Prostate gland (tissue), 2 donors: ENCODE measurements at places on chromosomes 7 and 10.

DNA sequence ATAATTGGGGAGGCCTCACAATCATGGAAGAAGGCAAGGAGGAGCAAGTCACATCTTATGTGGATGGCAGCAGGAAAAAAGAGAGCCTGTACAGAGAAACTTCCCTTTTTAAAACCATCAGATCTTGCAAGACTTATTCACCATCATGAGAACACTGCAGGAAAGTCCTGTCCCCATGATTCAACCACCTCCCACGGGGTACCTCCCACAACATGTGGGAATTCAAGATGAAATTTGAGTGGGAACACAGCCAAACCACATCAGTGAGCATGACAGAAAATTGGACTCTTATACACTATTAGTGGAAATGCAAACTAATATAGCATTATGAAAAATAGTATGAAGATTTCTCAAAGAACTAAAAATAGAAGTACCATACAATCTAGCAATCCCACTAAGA lies 271.2 kb downstream of the MAGI2 start:
- H3K4me3 ChIP-seq = no peak overlapping the region
- no peaks in the 10 kb centered on the region for H3K36me3 ChIP-seq
- H3K4me1 ChIP-seq = no peaks in the 10 kb centered on the region
- H3K27me3 ChIP-seq = no peaks in the 10 kb centered on the region
- no peak overlapping the region for H3K27ac ChIP-seq
- no peak for DNase-seq

- H3K4me3 ChIP-seq = no peak overlapping the region
- no peaks in the 10 kb centered on the region for H3K27me3 ChIP-seq
- H3K27ac ChIP-seq = no peak overlapping the region
- no peaks in the 10 kb centered on the region for H3K36me3 ChIP-seq
Observed at GRCh38 chr7:40303996-40304395, 169.2 kb downstream of the SUGCT start.

DNA sequence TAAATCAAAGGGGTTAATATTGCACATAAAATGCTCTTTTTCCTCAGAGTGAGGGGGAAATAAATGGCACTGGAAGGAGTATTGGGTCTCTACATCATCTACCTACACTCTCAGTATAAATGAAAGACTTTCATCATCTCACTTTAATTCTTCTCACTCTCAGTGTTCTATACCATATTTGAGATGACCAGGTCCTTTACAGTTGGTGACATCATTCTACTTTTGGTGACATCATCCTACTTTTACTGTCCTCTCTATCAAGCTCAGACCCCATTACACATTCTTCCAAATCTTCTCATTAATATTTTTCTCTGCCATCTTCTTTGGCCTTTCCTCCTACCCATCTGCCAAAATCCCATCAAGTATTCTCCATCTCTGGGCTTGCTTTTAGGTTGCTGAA lies 74.6 kb upstream of the TMEM106B start:
- H3K27ac ChIP-seq = no peak overlapping the region
- no peak overlapping the region for H3K4me3 ChIP-seq
- H3K36me3 ChIP-seq = no peaks in the 10 kb centered on the region
- no peak for DNase-seq
- no peaks in the 10 kb centered on the region for H3K4me1 ChIP-seq
- no peaks in the 10 kb centered on the region for H3K27me3 ChIP-seq

GRCh38 chr10:13961853-13962252 lies 368.9 kb downstream of the FRMD4A start:
- DNase-seq = no peak
- H3K4me1 ChIP-seq = no peaks in the 10 kb centered on the region
- no peaks in the 10 kb centered on the region for H3K27me3 ChIP-seq
- H3K36me3 ChIP-seq = no peaks in the 10 kb centered on the region

GRCh38 chr10:130817046-130817624 lies 494.4 kb downstream of the TCERG1L start:
- no peak overlapping the region for H3K4me3 ChIP-seq
- H3K36me3 ChIP-seq = no peaks in the 10 kb centered on the region
- H3K27ac ChIP-seq = no peak overlapping the region
- no peaks in the 10 kb centered on the region for H3K4me1 ChIP-seq

GRCh38 chr10:28431139-28431538 lies 101.8 kb upstream of the WAC start:
- no peaks in the 10 kb centered on the region for H3K27me3 ChIP-seq
- H3K4me3 ChIP-seq = no peak overlapping the region
- no peaks in the 10 kb centered on the region for H3K36me3 ChIP-seq
- H3K27ac ChIP-seq = no peak overlapping the region
- DNase-seq = no peak
- no peaks in the 10 kb centered on the region for H3K4me1 ChIP-seq

- no peak overlapping the region for H3K27ac ChIP-seq
- no peaks in the 10 kb centered on the region for H3K36me3 ChIP-seq
- H3K4me3 ChIP-seq = no peak overlapping the region
Observed at GRCh38 chr10:6929148-6929830, 349.2 kb upstream of the PRKCQ start.

- no peak overlapping the region for H3K4me3 ChIP-seq
- H3K27me3 ChIP-seq = no peaks in the 10 kb centered on the region
- no peaks in the 10 kb centered on the region for H3K4me1 ChIP-seq
- no peak for DNase-seq
Observed at GRCh38 chr7:6409944-6410693, 37.6 kb downstream of the DAGLB start.

GRCh38 chr10:110356628-110357245 lies 52.0 kb upstream of the SMNDC1 start:
- no peaks in the 10 kb centered on the region for H3K27me3 ChIP-seq
- DNase-seq = peak; percentile 10
- no peaks in the 10 kb centered on the region for H3K36me3 ChIP-seq
- H3K4me3 ChIP-seq = no peak overlapping the region
- H3K27ac ChIP-seq = no peak overlapping the region
- H3K4me1 ChIP-seq = no peaks in the 10 kb centered on the region

DNA sequence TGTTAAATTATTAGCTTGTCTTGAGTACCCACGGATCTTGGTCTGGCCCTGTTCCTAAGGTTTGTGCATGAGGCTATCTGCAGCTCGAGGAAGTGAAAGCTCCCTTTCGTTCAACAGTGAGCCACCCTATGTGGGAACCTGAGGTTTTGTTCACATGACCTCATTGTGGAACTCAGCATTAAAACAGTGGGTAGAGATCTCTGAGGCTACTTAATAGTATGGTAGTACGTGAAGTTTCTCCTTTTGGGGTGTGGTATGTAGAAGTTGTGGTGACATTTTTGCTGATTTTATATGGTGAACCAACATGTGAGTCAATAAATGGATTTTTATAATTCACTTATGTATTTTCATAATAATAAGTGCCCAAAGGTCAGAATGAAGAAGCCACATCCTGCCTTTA lies 252.7 kb upstream of the FERD3L start:
- H3K27me3 ChIP-seq = no peaks in the 10 kb centered on the region
- no peak overlapping the region for H3K4me3 ChIP-seq
- no peak overlapping the region for H3K27ac ChIP-seq
- no peaks in the 10 kb centered on the region for H3K36me3 ChIP-seq

- H3K4me3 ChIP-seq = no peak overlapping the region
- H3K27ac ChIP-seq = no peak overlapping the region
- DNase-seq = no peak
- H3K27me3 ChIP-seq = no peaks in the 10 kb centered on the region
- H3K4me1 ChIP-seq = no peaks in the 10 kb centered on the region
- H3K36me3 ChIP-seq = no peaks in the 10 kb centered on the region
Observed at GRCh38 chr10:121375172-121375571, 223.1 kb downstream of the FGFR2 start.

DNA sequence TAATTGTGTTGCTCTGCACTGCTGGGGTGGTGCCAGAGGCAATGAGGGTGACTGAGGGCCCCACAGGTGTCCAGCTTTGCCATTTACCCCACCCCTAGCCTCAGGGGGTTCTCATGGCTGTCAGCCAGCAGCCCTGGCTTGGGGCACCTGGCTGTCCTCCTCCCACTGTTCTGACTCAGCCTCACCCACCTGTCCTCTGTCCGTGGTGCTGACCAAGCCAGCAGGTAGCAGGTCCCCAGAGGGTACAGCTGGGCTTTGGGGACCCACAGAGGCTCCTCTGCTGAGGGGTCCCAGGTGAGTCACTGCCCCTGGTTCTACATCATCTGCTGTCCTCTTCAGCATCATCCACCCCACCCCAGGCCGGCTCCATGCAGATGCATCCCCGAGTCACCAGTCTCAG lies 32.2 kb upstream of the ZNF716 start:
- H3K27me3 ChIP-seq = no peaks in the 10 kb centered on the region
- H3K4me3 ChIP-seq = no peak overlapping the region
- H3K36me3 ChIP-seq = no peaks in the 10 kb centered on the region
- no peaks in the 10 kb centered on the region for H3K4me1 ChIP-seq

GRCh38 chr7:17472939-17473338 lies 174.5 kb downstream of the AHR start:
- no peak overlapping the region for H3K4me3 ChIP-seq
- no peak for DNase-seq
- no peak overlapping the region for H3K27ac ChIP-seq
- no peaks in the 10 kb centered on the region for H3K27me3 ChIP-seq
- no peaks in the 10 kb centered on the region for H3K4me1 ChIP-seq

- H3K27me3 ChIP-seq = no peaks in the 10 kb centered on the region
- no peak overlapping the region for H3K4me3 ChIP-seq
- DNase-seq = no peak
Observed at GRCh38 chr7:131336956-131337355, 9.3 kb downstream of the MKLN1 start.

GRCh38 chr7:77903597-77903996 lies 105.0 kb downstream of the PHTF2 start:
- no peak for DNase-seq
- H3K36me3 ChIP-seq = no peaks in the 10 kb centered on the region
- no peak overlapping the region for H3K27ac ChIP-seq
- no peaks in the 10 kb centered on the region for H3K27me3 ChIP-seq

DNA sequence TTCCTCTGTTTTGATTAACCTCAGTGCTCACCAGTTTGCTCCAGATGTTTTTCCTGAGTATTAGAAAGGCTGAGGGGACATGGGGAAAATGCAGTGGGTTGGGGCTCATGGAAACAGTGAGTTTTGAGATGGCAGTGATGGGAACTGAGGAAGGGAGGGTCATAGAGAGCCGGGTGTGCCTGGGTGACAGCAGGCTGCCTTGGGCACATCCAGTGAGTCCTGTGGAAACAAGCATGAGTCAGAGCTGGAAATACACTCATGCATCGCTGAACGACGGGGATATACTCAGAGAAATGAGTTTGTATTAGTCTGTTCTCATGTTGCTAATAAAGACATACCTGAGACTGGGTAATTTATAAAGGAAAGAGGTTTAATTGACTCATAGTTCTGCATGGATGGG lies 202.2 kb downstream of the TMEM178B start:
- no peak for DNase-seq
- no peaks in the 10 kb centered on the region for H3K36me3 ChIP-seq
- no peak overlapping the region for H3K4me3 ChIP-seq
- H3K4me1 ChIP-seq = no peaks in the 10 kb centered on the region
- no peaks in the 10 kb centered on the region for H3K27me3 ChIP-seq
- no peak overlapping the region for H3K27ac ChIP-seq

DNA sequence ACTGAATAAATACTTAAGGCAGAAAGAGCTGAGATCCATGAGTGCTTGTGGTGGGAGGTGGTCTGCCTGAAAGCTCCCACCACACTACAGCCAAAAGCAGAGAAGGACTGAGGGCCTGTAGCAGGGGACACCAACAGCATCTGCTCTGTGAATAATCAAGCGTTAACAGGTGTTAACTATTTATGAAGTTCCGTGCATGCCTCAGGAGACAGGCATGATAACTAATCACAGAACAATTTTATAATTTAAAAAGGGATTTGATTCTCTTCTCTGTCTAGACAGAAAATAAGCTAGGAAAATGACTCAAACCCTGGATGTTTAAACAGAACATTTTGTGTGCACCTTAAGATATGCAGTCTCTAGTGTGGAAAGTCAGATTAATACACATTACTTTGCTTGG lies 61.5 kb upstream of the GHITM start:
- no peaks in the 10 kb centered on the region for H3K4me1 ChIP-seq
- H3K27ac ChIP-seq = no peak overlapping the region
- no peak for DNase-seq
- H3K4me3 ChIP-seq = no peak overlapping the region
- H3K36me3 ChIP-seq = no peaks in the 10 kb centered on the region
- H3K27me3 ChIP-seq = no peaks in the 10 kb centered on the region

GRCh38 chr10:117441812-117442443 lies 66.7 kb upstream of the PDZD8 start:
- H3K27ac ChIP-seq = no peak overlapping the region
- H3K27me3 ChIP-seq = no peaks in the 10 kb centered on the region
- H3K36me3 ChIP-seq = no peaks in the 10 kb centered on the region
- no peak overlapping the region for H3K4me3 ChIP-seq
- H3K4me1 ChIP-seq = no peaks in the 10 kb centered on the region

- H3K4me1 ChIP-seq = no peaks in the 10 kb centered on the region
- DNase-seq = no peak
- H3K36me3 ChIP-seq = no peaks in the 10 kb centered on the region
- H3K27ac ChIP-seq = no peak overlapping the region
- peak overlapping the region; percentile 3 for H3K4me3 ChIP-seq
- H3K27me3 ChIP-seq = no peaks in the 10 kb centered on the region
Observed at GRCh38 chr7:32318300-32319011, 171.7 kb downstream of the LSM5 start.

GRCh38 chr10:44965651-44966097 lies 6.1 kb downstream of the RASSF4 start:
- DNase-seq = no peak
- no peaks in the 10 kb centered on the region for H3K27me3 ChIP-seq
- H3K36me3 ChIP-seq = no peaks in the 10 kb centered on the region
- no peak overlapping the region for H3K4me3 ChIP-seq

- no peaks in the 10 kb centered on the region for H3K27me3 ChIP-seq
- no peak for DNase-seq
- H3K36me3 ChIP-seq = no peaks in the 10 kb centered on the region
- H3K4me3 ChIP-seq = no peak overlapping the region
Observed at GRCh38 chr7:15723841-15724240, 37.4 kb upstream of the MEOX2 start.

DNA sequence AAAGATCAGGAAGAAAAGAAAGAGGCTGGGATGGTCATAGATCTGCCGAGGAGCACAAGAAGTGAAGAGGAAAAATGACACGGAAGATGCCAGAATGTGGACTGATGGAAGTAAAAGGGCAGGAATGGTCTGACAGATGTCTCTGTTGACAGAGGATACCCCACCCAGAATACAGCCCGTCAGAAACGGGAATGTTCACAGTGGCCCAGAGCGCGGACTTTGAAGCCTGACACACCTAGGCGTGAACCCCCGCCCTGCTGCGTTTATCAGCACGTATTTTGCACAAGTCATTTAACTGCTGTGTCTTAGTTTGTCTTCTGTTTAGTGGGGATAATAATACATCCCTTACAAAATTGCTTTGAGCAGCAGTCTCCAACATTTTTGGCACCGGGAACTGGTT lies 27.1 kb downstream of the AKR1B1 start:
- no peaks in the 10 kb centered on the region for H3K36me3 ChIP-seq
- no peak overlapping the region for H3K4me3 ChIP-seq
- peak overlapping the region; percentile 53 for H3K27ac ChIP-seq
- no peak for DNase-seq

- no peaks in the 10 kb centered on the region for H3K4me1 ChIP-seq
- H3K27me3 ChIP-seq = no peaks in the 10 kb centered on the region
- no peak overlapping the region for H3K27ac ChIP-seq
- H3K4me3 ChIP-seq = no peak overlapping the region
Observed at GRCh38 chr10:104034401-104035193, 51.1 kb downstream of the COL17A1 start.

- DNase-seq = no peak
- no peaks in the 10 kb centered on the region for H3K27me3 ChIP-seq
- H3K27ac ChIP-seq = no peak overlapping the region
- H3K4me1 ChIP-seq = no peaks in the 10 kb centered on the region
- H3K4me3 ChIP-seq = no peak overlapping the region
Observed at GRCh38 chr7:20393616-20394015, 62.9 kb downstream of the ITGB8 start.
